ENCODE measurements at places on chromosomes 2 and 18. TPM values are rescaled to one million over a fixed set of nuclear protein-coding genes. Genes with fewer than 3 reads are reported as not detected.

GRCh38 chr18:2302628-2303516 lies 268.4 kb downstream of the METTL4 start:
- H3K36me3 ChIP-seq = no peaks in the 10 kb centered on the region
- no peaks in the 10 kb centered on the region for H3K4me1 ChIP-seq
- DNase-seq = no peak
- peaks cover 4% of the 10 kb centered on the region for H3K27me3 ChIP-seq
- no peak overlapping the region for H3K27ac ChIP-seq

TRIM43 gene
- not detected for total RNA-seq

DNA sequence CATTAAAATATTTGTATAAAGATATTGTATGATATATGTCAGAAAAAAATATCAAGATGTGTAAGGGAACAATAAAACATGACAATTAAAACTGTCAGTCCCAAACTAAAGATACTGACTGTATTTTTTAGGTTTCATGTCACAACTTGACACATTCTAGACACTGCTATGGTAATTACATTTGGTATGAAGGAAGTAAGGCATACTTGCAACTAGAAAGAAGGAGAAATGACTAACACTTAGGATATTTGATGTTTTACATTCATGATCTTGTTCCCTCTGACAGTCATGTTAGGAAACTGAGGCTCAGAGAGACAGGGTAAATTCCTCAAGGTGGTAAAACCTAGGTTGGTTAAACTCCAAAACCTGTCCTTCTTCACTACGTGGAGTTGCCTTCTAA lies 68.3 kb downstream of the TMEFF2 start:
- H3K4me1 ChIP-seq = peaks cover 16% of the 10 kb centered on the region
- no peak overlapping the region for H3K27ac ChIP-seq
- no peak for DNase-seq
- H3K36me3 ChIP-seq = no peaks in the 10 kb centered on the region

GRCh38 chr2:98985905-98986666 lies 50.1 kb upstream of the CRACDL start:
- no peak for DNase-seq
- H3K27me3 ChIP-seq = no peaks in the 10 kb centered on the region
- H3K4me3 ChIP-seq = no peak overlapping the region
- no peak overlapping the region for H3K27ac ChIP-seq

ANKRD36C gene
- total RNA-seq = 6.8 TPM

DNA sequence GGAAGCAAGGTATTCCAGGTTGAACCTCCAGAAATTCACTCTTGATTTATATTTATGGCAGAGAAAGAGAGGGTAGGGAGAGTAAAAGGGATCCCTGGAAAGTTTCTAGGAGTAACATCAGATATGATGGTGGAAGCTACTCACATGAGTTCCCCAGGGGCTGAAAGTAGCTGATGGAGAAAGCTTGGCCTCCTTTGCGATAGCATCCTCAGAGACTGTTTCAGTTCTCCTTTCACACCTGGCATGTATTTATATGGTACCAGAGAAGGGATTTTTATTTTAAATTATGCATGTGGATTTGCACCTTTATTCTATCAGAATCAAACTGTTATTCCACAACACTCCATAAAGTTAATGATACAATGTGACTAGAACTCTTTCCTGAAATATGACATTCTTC lies 126.3 kb upstream of the OSR1 start:
- no peak for DNase-seq
- no peaks in the 10 kb centered on the region for H3K4me1 ChIP-seq
- H3K4me3 ChIP-seq = no peak overlapping the region
- H3K27ac ChIP-seq = no peak overlapping the region

DNA sequence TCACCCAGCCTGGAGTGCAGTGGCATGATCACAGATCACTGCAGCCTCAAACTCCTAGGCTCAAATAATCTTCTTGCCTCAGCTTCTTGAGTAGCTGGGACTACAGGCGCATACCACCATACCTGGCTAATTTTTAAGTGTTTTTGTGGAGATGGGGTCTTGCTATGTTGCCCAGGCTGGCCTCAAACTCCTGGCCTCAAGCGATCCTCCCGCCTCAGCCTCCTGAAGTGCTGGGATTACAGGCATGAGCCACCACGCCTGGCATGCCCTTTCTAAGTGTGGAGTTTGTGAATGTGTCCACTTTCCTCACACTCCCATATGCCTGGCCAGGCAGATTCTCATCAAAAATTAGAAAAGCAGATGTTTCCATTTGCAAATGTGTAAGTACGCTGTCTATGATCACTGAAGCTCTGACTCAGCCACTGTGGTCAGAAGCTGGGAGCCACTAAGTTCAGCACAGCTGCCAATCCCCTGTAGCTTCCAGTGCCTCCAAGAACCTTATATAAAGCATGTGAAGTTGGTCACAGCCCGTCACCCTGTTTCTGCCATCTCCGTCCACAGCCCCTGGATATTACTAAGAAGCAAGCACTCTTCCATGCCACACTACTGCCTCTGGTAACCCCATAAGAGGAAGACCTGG lies 155.4 kb downstream of the FAM210A start:
- no peaks in the 10 kb centered on the region for H3K36me3 ChIP-seq
- peaks cover 19% of the 10 kb centered on the region for H3K4me1 ChIP-seq
- no peaks in the 10 kb centered on the region for H3K27me3 ChIP-seq
- no peak overlapping the region for H3K27ac ChIP-seq

GRCh38 chr2:172282944-172283343 lies 144.4 kb upstream of the ITGA6 start:
- H3K4me1 ChIP-seq = peaks cover 46% of the 10 kb centered on the region
- no peaks in the 10 kb centered on the region for H3K36me3 ChIP-seq
- H3K4me3 ChIP-seq = no peak overlapping the region
- no peaks in the 10 kb centered on the region for H3K27me3 ChIP-seq
- no peak for DNase-seq
- H3K27ac ChIP-seq = no peak overlapping the region

POU3F3 gene
- total RNA-seq = 0.11 TPM

MAP4K3 gene
- 37.1 TPM for total RNA-seq

HOXD3 gene
- not detected for total RNA-seq

DNA sequence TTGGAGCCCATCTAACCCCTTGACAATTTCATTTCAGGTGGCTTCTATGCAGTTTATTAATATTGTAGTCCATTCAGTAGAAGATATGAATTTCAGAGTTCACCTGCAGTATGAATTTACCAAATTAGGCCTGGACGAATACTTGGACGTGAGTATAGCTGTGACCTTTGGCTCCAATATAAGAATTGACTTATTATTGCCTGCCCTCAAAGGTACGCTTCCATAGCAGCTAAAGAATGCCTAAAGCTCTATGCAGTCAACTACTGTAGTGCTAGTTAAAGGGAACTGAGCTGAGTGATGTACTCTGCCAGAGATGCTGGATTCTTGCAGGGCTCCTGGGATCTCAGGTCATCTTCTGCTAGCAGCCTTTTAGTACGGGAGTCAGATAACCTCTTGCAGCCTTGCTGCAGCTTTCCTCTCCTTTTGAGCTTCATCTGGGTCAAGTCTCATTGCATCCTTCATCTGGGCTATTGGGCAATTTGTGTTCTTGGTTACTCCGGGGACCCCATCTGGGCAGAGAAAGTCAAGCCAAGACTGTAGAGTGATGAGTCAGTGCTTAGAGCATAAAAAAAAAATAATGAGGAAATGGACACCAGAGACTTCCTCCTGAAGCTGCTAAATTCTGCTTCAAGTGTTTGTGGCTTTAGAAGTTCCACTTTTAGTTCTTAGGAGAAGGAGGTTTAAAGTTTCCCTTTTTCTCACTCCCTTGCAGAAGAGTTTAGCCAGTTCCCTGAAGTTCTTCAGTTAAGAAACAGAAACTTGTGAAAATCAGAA lies 105.6 kb downstream of the PRPF40A start:
- H3K27ac ChIP-seq = peak overlapping the region; percentile 68
- peaks cover 13% of the 10 kb centered on the region for H3K36me3 ChIP-seq
- no peak overlapping the region for H3K4me3 ChIP-seq
- peak; percentile 30 for DNase-seq

DNA sequence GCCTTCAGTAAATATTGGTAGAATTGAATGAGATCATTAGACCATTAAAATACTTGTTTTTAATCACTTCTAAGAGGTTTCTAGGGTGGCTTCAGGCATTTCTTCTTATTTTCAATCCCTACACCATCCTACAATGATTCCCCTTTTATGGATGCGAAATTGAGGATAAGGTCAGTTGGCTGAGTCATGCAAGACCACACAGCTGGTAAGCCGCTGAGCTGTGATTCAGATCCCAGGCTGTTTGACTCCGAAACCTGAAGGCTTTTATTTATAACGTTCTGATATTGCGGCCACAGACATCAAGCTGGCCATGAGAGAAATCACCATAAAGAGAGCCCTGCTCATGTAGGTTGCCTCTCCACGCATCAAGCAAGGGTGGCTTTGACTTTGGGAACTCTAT lies 133.4 kb downstream of the VAPA start:
- no peaks in the 10 kb centered on the region for H3K36me3 ChIP-seq
- H3K27ac ChIP-seq = peak overlapping the region; percentile 52
- H3K4me3 ChIP-seq = no peak overlapping the region
- H3K4me1 ChIP-seq = no peaks in the 10 kb centered on the region
- DNase-seq = no peak
- no peaks in the 10 kb centered on the region for H3K27me3 ChIP-seq

DAW1 gene
- total RNA-seq = 0.19 TPM

GRCh38 chr2:709138-709765 lies 32.0 kb upstream of the TMEM18 start:
- no peak overlapping the region for H3K4me3 ChIP-seq
- H3K4me1 ChIP-seq = no peaks in the 10 kb centered on the region

ICA1L gene
- total RNA-seq = 6.5 TPM

CACNB4 gene
- total RNA-seq = 0.25 TPM

GRCh38 chr2:37849911-37850310 lies 75.2 kb upstream of the RMDN2 start:
- H3K27ac ChIP-seq = no peak overlapping the region
- DNase-seq = no peak
- H3K4me3 ChIP-seq = no peak overlapping the region
- H3K27me3 ChIP-seq = no peaks in the 10 kb centered on the region
- no peaks in the 10 kb centered on the region for H3K36me3 ChIP-seq
- H3K4me1 ChIP-seq = peaks cover 25% of the 10 kb centered on the region

DNA sequence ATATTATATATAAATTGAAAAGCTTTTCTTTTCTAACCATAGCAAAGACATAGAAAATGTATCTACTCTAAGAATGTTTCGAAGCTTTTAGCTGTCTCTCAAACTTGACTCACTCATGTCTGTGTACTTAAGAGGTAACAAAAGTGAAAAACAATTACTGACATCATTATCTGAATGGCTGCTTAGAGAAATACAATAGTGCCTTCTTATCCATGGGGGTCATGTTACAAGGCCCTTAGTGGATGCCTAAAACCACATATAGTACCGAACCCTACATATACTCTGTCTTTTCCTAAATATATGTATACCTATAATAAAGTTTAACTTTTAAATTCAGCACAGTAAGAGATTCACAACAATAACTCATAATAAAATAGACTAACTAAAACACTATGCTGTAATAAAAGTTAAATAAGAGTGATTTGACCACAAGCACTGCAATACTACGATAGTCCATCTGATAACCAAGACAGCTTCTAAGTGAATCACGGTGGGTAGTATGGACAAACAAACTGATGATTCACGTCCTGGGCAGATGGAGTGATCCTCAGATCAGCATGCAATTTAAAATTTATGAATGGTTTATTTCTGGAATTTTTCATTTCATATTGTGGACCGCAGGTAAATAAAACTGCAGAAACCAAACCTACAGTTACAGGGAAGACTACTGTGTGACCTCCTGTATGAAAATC lies 246.2 kb downstream of the XIRP2 start:
- no peaks in the 10 kb centered on the region for H3K36me3 ChIP-seq
- no peak overlapping the region for H3K4me3 ChIP-seq
- H3K27ac ChIP-seq = no peak overlapping the region
- no peaks in the 10 kb centered on the region for H3K27me3 ChIP-seq
- no peak for DNase-seq

SMYD1 gene
- total RNA-seq = 389 TPM

- H3K27me3 ChIP-seq = no peaks in the 10 kb centered on the region
- peak overlapping the region; percentile 47 for H3K27ac ChIP-seq
- no peak overlapping the region for H3K4me3 ChIP-seq
- DNase-seq = no peak
- peaks cover 60% of the 10 kb centered on the region for H3K36me3 ChIP-seq
- H3K4me1 ChIP-seq = peaks cover 76% of the 10 kb centered on the region
Measured at GRCh38 chr2:159753797-159754196, 41.5 kb downstream of the MARCHF7 start.

DNA sequence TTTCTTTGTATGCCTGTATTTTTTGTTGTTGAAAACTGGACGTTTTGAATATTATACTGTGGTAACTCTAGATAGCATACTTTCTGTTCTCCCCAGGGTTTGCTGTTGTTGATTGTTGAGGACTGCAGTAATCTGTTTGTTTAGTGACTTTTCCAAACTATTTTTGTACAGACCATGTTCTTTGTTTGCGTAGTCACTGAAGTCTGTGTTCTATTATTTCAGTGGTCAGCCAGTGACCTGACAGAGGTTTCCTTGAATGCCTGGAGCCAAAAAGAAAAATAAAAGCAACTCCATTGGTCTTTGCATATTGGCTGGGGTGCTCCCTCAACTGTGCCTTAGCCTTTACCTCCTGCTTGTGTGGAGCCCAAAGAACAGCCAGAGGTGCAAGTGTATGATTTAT lies 42.7 kb upstream of the PHLPP1 start:
- H3K4me3 ChIP-seq = no peak overlapping the region
- no peaks in the 10 kb centered on the region for H3K36me3 ChIP-seq
- no peak for DNase-seq
- H3K27me3 ChIP-seq = no peaks in the 10 kb centered on the region
- H3K4me1 ChIP-seq = no peaks in the 10 kb centered on the region

EPAS1 gene
- total RNA-seq = 205 TPM

OXER1 gene
- total RNA-seq = 0.36 TPM

RAD51AP2 gene
- 0.14 TPM for total RNA-seq

- no peaks in the 10 kb centered on the region for H3K27me3 ChIP-seq
- no peak for DNase-seq
- no peaks in the 10 kb centered on the region for H3K36me3 ChIP-seq
- peaks cover 68% of the 10 kb centered on the region for H3K4me1 ChIP-seq
- no peak overlapping the region for H3K4me3 ChIP-seq
Measured at GRCh38 chr2:108612514-108613183, 78.4 kb downstream of the LIMS1 start.

AOX1 gene
- total RNA-seq = 3.6 TPM

GRCh38 chr2:11977766-11978524 lies 231.5 kb downstream of the LPIN1 start:
- H3K36me3 ChIP-seq = no peaks in the 10 kb centered on the region
- no peaks in the 10 kb centered on the region for H3K27me3 ChIP-seq
- DNase-seq = no peak
- no peak overlapping the region for H3K4me3 ChIP-seq
- no peaks in the 10 kb centered on the region for H3K4me1 ChIP-seq

- peaks cover 11% of the 10 kb centered on the region for H3K4me1 ChIP-seq
- H3K4me3 ChIP-seq = no peak overlapping the region
- no peak overlapping the region for H3K27ac ChIP-seq
- no peak for DNase-seq
- H3K27me3 ChIP-seq = peaks cover 10% of the 10 kb centered on the region
Measured at GRCh38 chr2:64492821-64493220, 31.3 kb upstream of the AFTPH start.

TYW5 gene
- 2.9 TPM for total RNA-seq

DNA sequence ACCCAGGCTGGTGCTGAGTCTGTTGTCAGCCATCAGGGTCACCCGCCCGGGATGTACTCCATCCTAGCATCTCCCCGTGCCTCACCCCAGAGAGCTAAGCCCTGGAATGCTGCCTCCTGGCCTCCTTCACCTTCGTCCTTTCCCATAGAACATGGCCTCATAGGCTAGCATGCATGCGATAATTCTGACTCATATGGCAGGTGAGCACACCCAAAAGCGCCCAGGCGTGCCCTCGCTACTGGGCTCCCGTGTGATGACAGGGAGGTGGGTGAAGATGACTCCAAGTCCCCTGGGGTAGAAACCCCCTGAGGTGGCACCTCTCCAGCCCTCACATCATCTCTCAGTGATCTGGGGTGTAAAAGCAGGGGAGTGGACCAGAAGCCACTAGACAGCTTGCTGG lies 7.3 kb downstream of the SPR start:
- H3K4me3 ChIP-seq = no peak overlapping the region
- H3K36me3 ChIP-seq = peaks cover 22% of the 10 kb centered on the region
- H3K4me1 ChIP-seq = peaks cover 26% of the 10 kb centered on the region
